OCI-M1 (cell line): ENCODE measurements at places on chromosomes 3 and 15.
A peak's percentile ranks its signal among the peaks of the same experiment; 100 is the strongest.

DNA sequence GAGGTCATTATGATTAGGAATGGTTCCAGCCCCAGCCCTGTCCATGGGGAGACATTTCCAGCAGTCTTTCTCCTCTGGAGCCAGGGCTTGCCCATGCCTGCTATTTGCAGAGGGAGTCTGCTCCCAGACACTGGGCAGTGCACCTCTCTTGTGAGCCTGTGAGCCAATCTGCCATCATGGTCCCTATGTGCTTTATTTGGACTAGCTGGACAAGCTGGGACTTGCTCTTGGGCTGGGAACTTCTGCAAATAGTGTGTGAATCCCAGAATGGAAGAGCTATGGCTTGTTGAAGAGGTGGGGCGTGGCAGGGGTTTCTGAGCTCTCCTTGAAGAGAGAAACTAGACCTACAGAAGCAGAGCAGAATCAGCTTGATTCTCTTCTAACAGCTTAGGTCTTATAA lies 53.7 kb upstream of the KY start:
- no peak for DNase-seq

DNA sequence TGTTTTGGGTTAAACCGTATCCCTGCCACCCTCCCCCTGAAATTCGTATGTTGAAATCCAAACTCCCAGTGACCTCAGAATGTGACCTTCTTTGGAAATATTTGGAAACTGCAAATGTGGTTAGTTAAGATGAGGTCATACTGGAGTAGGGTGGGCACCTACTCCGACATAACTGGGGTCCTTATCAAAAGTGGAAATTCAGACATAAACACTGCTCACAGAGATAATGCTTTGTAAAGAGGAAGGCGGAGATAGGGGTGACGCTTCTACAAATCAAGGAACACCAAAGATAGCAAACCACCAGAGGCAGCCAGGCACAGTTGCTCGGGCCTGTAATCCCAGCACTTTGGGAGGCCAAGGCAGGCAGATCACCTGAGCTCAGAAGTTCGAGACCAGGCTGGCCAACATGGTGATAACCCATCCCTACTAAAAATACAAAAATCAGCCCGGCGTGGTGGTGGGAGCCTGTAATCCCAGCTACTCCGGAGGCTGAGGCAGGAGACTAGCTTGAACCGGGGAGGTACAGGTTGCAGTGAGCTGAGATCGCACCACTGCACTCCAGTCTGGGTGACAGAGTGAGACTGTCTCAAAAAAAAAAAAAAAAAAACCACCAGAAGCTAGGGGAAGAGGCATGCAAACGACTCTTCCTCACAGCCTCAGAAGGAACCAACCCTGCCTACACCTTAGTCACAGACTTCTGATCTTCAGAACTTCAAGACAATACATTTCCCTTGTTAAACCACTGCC lies 51.1 kb upstream of the CHD2 start:
- peak; percentile 93 for DNase-seq

DNA sequence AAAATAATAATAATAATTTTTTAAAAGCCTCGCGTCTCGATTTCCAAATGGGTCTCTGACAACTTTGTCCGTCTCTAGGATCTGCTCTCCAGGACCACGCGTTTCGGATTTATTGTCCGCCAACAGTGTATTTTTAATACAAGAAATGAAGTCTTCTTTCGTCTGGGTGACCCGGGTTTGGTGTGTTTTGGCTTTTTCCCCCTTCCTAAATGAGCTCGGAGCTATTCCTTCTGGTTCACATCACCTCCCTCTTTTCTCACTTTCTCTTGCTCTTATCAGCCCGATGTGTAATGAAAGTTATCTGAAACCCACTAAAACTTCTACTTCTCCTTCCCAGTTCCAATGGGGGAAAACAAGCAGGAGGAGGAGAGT lies 516.7 kb downstream of the MECOM start:
- no peak for DNase-seq

DNA sequence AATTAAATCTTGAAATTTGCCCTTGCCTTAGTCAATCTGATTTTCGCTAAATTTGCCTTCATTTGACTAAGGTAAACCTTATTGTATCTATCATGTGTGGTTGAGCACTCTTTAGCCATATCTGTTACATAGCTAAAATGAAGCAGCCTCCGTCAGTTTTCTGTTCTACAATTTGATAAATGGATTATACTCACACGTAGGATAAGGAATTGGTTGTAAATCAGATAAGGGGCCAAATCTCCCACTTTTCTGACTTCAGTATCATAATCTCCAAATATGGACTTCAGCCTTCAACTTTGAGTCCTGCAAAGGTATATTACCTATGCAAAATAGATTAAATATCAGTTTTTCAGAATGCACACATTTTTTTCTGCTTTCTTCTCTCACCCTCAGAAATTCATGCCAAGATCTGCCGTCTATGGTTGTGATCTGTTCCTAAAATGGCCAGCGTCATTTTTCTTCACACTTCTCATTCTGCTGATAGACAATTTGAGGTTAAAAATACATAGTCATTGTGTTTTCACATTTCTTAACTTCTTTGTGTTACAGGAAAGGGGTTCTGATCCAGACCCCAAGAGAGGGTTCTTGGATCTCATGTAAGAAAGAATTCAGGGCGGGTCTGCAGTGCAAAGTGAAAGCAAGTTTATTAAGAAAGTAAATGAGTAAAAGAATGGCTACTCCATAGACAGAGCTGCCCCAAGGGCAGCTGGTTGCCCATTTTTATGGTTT lies 36.9 kb downstream of the RAB8B start:
- peak; percentile 64 for DNase-seq

GRCh38 chr3:29582273-29582672 lies 301.4 kb downstream of the RBMS3 start:
- DNase-seq: no peak

GRCh38 chr3:30319713-30320112 lies 286.7 kb upstream of the TGFBR2 start:
- DNase-seq: peak; percentile 84

GRCh38 chr15:22878103-22878502 lies 39.6 kb downstream of the NIPA2 start:
- DNase-seq: no peak

- no peak for DNase-seq
Observed at GRCh38 chr3:14458434-14459275, 56.2 kb downstream of the SLC6A6 start.

DNA sequence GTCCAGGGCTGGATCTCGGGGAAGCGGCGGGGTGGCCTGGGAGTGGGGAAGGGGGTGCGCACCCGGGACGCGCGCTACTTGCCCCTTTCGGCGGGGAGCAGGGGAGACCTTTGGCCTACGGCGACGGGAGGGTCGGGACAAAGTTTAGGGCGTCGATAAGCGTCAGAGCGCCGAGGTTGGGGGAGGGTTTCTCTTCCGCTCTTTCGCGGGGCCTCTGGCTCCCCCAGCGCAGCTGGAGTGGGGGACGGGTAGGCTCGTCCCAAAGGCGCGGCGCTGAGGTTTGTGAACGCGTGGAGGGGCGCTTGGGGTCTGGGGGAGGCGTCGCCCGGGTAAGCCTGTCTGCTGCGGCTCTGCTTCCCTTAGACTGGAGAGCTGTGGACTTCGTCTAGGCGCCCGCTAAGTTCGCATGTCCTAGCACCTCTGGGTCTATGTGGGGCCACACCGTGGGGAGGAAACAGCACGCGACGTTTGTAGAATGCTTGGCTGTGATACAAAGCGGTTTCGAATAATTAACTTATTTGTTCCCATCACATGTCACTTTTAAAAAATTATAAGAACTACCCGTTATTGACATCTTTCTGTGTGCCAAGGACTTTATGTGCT lies 527 bp downstream of the B2M start:
- peak; percentile 66 for DNase-seq

DNA sequence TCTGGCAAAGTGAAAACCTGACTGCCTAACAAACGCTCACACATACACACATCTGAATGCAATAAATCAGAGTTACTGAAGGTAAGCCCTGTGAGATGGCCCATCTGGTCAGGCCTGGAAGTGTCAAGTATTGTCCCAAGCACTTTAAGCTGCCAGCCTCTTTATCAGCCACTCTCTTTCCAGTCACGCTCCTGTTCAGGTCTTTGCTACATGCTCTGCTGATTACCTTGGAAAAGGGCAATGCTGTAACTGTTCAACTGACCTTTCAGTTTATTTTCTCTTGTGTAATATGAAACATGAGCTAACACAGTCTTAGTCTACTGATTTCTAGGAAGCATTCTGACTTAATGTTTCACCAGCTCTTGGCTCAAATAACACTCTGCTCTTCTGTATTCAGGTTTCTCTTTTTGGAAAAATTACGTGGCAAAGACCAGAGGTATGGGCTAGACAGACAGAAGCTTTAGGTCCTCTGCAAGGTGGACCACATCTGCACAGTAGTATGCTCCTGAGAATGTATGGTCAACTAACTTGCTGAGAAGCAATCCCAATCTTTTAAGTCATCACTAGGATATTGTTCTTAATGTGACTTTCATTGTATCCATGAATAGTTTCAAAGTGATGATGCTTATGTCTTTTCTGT lies 44.5 kb downstream of the GBE1 start:
- DNase-seq: peak; percentile 67

DNA sequence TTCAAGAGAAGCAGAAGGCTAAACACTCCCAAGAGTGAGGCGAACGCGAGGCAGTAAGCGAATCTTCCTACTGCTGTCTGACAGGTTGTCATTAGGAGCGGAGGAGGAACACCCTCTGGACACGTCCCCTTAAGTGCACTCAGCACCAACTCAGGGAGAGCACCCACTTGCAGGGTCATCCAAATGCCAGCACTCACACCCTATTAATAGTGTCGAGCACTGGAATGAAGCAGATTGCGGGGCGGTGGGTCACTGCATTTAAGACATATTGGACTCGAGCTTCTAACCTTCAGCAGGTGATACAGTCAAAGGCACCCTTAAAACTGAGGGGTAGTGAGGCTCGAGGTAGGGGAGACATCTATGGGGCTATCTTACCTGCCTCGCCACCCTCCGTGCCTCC lies 28.7 kb downstream of the SH3BP5 start:
- no peak for DNase-seq

DNA sequence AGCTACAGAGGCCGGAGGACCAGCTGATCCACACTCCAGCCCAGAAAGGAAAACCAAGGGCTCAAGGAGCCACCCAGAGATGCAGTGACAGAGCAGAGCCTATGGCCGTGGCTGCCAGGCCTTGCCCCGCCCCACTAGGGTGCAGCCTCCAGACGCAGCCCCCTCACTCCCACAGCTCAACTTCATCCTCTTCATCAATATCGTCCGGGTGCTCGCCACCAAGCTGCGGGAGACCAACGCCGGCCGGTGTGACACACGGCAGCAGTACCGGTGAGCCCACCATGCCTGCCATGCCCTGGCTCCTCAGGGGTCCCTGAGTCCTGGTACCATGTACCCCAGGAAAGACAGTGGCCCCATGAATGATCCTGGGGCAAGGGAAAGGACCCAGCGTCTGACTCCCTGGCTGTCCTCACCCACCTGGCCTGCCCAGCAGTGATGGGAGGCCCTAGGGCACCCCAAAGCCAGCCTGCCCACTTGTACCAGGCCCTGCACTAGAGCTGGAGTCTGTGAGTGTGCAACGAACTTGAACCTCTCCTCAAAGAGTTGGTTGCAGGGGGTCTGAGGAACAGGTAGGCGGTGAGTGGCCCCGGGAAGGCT lies 24.2 kb downstream of the PTH1R start:
- no peak for DNase-seq
